Activated naive CD8-positive, alpha-beta T cell treated with anti-CD3 and anti-CD28 coated beads, Interleukin-2, amount 50 U/mL, for 16 hours (primary cell): ENCODE measurements at places on chromosomes 11 and 22.

DNA sequence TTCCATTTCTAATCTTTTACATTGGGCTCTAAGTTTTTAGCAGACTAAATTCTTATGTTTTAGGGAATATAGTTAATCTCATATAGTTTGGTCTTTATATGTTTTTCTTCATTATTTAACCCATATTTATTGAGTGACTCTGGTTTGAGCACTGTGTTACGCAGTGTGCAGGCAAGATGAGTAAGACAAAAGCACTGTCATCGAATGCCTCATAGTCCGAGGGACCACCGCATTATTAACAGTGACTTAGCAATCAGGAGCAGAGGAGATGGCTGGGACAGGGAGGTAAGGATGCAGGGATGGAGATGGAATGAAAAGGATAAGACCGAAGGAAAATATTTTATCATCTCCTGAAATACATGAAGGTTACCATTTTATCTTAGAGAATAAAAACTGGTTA, 65.2 kb upstream of the CTSC start:
- DNase-seq, result no peak

DNA sequence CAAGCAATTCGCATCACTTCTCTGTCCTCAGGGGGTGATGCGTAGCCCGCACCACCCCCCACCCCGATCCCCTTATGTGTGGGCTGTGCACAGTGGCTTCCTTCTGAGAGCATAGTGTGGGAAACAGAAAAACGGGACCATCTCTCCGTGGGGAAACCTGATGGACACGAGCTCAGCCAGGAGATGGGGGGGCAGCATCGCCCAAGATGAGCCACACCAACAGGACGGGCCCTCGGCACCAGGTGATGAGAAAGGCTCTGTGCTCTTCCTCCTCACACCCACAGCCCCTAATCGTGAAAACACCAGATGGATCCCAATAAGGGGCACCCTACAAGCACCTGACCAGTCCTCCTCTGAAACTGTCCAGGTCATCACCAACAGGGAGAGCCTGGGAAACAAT, 153.6 kb downstream of the SHANK2 start:
- DNase-seq, result no peak

DNA sequence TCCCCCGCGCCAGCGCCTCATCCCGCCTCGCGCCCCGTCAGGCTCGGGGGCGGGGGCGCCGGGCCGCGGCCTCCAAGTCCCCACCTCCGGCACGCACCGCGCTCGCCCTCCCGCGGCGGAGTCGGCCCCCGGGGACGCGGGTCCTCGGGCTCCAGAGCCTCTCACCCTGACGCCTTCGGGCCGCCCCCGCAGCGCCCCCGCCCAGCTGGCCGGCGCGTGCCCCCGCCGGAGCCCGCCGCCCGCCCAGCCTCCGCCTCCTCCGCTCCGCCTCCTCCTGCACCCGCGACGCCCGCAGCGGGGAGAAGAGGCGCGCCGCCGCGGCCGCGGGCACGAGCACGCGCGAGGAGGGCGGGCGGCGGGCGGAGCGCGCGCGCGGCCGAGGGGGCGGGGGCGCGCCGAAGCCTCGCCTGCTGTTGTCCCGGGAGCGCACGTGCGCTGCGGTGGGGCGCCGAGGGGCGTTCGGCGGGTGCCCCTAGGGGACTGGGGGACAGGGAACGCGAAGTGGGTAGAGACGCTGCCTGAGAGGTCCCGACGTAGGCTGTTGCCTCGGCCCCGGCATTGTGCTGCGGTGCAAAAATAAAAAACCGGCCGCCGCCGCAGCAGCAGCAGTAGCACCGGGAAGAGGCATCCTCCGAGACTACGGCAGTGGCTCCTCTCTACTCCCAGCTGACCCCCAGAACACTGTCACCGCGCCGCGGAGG, 87.4 kb upstream of the ARHGAP32 start:
- DNase-seq, result peak; percentile 32

DNA sequence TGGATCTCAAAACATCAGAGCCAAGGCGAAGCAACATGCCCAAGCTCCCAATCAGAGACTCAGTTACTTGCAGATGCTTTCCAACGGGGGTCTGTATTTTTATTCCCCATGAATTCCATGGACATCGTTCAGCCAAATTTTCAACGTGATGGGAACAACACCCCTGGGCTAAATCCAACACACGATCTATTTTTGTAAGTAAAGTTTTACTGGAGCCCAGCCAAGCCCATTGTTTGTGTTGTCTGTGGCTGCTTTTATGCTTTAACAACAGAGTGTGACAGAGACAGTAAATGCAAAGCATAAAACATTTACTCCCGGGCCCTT, 33.7 kb downstream of the SLC5A1 start:
- DNase-seq, result no peak

GRCh38 chr11:134731213-134731961, 319.3 kb upstream of the B3GAT1 start:
- no peak for DNase-seq

GRCh38 chr22:48238966-48239365, 1476.5 kb downstream of the TBC1D22A start:
- no peak for DNase-seq
